ENCODE measurements at places on chromosomes 7 and 10.

GRCh38 chr10:75677541-75677940, 246.1 kb downstream of the LRMDA start:
- no peak for DNase-seq

GRCh38 chr7:148972375-148972774, 55.9 kb downstream of the PDIA4 start:
- no peak for DNase-seq

DNA sequence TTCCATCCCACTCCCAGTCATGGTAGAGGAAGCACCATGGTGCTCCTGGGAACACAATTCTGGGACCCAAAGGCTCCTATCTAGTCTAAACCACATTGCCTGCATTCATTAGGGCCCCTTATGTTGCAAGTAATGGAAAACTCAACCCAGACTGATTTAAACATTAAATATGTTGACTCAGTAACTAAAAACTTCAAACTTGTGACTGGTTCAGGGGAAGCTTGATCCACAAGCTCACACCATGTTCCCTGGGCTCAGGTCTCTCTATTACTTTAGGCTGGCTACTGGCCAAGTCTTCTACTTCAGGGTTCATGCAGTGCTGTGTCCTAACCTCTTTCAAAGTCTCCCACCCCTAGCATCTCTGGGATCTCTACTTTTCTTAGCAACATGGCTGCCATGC, 13.1 kb downstream of the WNT16 start:
- DNase-seq = no peak

DNA sequence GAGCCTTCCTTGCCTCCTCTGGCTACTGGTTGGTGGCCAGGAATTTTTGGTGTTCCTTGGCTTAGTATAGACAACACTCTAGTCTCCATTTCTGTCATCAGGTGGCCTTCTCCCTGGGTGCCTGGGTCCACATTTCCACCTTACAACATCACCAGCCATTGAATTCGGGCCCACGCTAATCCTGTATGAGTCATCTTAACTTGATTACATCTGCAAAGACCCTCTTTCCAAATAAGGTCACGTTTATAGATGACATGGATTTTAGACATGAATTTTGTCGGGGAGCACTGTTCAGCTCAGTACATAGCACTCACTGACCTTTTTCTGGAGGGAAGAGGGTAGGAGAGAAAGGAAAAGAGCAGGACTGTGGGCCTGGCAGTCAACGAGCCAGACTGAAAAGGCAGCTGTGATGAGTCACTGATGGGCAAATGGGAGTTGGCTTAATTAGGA, 39.4 kb downstream of the MMRN2 start:
- DNase-seq = no peak

DNA sequence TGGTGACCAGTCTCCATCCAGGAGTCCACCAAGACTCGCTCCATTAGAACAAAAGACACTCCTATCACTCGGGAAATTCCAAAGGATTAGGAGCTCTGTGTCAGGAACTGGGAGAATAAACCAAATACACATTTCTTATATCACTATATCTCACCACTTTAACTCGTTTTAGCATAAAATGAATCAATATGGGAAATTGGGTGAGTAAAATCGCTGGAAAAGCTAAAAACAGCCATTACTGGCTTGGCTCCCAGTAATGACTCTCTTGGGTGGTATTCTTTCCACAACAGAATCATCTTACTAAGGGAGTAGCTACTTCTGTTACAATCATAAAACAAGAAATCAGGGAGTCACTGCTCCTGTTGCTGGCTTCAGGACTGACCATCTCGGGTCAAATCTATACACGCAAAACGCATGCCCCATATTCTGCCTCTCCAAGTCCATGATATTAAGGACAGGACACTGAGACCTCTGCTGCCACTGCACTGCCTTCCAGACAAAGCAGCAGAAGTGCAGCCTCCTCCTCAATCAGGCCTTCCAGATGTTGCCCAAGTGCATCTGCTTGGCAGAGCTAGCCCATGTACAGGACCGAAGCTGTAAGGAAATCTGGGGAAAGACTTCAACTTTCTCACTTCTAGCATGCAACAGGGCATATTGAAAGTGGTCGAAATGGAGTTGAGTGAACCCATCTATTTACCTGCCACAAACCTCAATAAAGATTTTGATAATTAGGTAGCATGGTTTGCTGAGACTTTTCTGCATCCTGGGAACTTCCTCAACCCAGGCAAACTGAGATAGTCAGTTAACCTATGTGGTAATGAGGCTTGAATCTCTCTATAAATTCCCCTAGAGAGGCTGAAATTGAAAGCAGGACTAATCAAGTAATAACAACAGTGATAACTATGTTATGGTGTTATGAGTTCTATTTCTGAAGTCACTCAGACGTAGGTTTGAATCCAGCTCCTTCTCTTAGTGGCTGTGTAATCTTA, 14.4 kb upstream of the PANK1 start:
- no peak for DNase-seq

- DNase-seq = no peak
These were observed 116.7 kb downstream of the SGMS1 start for GRCh38 chr10:50506861-50507573.

- DNase-seq = no peak
These were observed 13.7 kb upstream of the SLC18A3 start for GRCh38 chr10:49596493-49596809.

- peak; percentile 47 for DNase-seq
These were observed 826 bp downstream of the CHPF2 start for GRCh38 chr7:151232917-151233701.

GRCh38 chr10:30158325-30158960, 99.1 kb upstream of the JCAD start:
- DNase-seq = no peak

- peak; percentile 22 for DNase-seq
These were observed 161.5 kb downstream of the DNAH11 start for GRCh38 chr7:21704359-21704758.

DNA sequence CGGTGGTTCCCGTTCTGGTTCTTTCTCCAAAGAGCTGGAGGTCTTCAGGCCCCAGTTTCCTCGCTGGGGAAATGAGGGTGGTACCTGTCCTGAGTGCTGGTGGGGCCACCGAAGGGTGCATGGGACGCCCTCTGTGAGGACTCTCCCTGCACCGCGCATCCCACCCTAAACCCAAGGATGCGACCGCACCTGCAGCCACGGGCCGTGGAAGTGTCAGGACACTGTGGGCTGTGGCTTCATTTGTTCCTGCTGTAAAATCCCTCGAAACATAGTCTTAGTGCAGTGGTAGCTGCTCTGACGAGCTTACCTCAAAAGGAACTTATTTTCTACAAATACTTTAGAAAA, 84.1 kb downstream of the NKX6-2 start:
- DNase-seq = no peak

DNA sequence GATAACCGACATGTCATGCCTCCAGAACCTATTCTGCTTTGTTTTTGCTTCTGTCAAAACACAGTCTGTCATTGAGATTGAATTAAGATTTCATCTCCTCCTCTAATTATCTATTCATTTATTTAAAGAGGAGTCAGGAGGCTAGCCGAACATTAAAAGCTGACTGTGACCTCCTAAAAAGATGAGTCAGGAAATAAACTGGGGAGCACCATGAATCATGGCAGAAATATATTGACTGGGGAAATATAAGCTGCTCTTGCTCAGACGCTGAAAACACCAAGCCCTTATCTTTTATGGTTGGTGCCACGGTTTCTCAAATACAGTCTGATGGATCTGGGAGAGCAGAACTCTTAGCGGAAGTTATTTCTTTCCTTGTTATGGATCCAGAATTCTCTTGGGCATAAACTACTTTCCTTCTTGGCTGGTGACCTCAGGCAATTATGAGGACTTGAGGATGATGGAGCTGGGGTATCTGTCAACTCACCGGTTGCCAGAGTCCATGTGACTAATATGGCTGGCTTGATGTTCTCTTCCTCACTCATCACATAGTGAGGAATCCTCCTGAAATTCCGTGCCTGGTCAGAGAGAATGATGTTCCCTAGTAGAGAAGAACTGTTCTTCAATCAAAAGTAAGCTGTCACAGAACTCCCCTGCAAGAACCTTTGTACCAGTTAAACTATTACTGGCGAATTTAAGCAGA, 307.6 kb upstream of the PHYHIPL start:
- no peak for DNase-seq

GRCh38 chr10:31700181-31700611, 228.4 kb downstream of the ARHGAP12 start:
- peak; percentile 54 for DNase-seq

- DNase-seq = no peak
These were observed 48.1 kb upstream of the PTPN12 start for GRCh38 chr7:77488986-77489385.

DNA sequence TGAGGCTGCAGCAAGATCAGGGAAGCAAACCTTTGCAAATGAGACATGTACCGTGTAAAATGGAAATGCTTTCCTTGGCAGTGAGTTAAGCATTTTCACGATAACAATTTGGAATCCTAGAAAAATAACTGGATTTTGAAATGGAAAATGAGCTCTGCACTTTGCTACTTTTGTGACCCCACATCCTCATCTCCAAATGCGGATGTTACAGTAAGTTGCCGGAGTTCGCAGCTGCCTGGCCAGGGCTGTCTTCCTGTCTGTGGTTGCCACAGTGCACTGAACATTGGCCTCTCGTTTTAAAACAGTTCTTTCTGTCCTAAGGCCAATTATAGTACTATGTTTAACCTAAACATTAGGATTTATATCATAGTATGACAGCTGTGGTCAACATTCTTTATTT, 136.2 kb upstream of the FZD8 start:
- no peak for DNase-seq

GRCh38 chr7:43764039-43764761, 5.7 kb downstream of the BLVRA start:
- DNase-seq = no peak

DNA sequence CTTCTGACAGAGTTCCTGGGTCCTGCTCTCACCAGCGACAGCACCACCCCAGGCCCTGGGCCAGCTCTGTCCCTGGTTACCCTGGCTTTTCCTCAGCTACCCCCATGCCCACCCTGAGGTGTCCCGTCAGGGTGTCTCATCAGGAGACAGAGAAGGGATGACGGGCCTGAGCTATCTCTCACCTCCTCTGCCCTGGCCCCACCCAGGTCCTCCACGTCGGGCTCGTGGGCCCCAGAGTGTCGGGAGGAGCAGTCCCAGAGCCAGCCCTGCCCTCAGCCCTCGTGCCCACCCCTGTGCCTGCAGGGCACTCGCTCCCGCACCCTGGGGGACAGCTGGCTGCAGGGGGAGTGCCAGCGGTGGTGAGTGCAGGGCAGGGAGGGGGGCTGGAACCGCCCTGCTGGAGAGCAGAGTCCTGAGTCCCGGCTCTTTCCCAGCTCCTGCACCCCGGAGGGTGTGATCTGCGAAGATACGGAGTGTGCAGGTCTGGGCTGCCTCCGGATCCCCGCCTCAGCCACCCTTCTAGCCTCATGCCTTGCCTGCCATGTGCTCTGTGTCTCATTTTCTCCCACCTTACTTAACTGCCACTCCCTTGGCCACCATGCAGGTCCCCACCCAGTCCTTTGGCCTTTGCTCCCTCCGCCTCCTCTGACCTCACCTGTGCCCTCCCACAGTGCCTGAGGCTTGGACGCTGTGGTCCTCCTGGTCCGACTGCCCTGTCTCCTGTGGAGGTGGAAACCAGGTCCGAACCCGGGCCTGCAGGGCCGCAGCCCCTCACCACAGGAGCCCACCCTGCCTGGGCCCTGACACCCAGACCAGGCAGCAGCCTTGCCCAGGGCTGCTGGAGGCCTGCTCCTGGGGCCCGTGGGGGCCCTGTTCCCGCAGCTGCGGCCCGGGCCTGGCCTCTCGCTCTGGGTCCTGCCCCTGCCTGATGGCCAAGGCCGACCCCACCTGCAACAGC, 16.7 kb upstream of the ZNF862 start:
- no peak for DNase-seq

DNA sequence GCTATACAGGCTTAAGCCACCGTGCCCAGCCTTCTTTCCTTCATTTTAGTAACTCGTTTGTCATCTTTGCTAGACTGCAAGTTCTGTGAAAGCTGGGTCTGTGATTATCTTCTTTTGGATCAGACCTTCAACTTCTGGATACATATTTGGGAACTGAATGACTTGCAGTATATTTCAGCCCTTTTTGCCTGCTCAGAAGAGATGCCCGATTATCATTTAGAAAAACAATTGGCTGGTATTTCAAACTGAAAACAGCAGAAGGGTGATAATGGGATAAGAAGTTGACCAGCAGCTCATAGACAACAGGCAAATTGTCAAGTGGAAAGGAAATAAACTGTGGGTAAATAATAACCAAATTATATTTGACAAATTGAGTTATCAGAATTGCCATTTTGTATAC, 14.6 kb downstream of the RSBN1L start:
- DNase-seq = no peak

DNA sequence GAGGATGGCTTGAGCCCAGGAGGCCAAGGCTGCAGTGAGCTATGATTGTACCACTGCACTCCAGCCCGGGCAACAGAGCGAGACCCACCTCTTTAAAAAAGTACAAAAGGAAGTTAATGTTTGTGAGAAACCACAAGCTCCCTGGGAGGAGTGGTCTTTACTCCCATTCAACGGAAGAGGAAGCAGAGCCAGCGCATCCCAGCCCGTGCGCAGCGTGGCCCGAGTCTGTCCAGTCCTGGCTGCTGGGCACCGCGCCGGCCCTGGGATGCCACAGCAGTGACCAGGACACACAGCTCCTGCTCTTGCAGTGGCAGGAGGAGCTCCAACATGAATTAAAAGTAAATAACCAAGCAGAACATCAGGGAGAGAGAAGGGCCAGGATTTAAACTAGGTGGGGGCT, 68.4 kb downstream of the ELFN1 start:
- DNase-seq = no peak

GRCh38 chr7:79909176-79909575, 225.5 kb upstream of the GNAI1 start:
- DNase-seq = no peak

DNA sequence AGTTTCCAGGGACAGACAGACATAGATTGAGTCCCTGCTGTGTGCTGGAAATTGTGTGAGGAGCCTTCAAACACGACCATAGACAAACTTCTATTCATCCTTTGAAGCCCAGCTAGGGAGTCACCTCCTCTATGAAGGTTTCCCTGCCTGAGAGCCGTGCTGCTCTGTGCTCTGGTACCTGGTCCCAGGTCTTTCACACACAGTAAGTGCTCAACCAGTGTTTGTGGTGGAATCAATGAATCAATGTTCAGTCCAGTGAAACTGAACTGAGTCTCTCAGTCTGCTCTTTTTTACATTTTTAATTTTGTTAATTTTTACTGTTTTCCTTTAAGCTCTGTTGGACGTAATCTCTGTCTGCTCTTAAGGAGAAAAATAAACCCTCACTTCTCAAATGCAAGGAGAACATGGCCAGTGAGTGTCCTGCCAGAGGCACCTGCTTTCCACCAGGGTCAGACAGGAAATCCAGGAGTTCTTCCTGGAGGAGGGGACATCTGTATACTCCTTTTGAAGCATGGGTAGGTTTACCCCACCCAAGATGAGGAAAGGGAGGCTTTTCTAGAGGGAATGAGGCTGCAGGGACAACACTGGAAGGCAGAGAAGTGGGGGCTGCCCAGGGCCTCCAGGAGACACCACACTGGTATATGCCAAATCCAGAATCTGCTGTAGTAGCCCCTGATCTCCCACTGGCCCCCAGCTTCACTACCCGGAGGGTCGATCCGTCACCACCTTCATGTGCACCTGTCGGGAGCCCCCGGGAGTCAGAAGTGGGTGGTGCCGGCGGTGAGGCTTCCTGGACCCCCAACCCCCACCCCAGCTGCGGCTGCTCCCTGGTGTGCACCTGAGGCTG, 56.3 kb downstream of the MICALL2 start:
- DNase-seq = no peak
